Germinal center (tissue), 1 donor: ENCODE measurements at places on chromosomes 11 and 22.
A peak's percentile ranks its signal among the peaks of the same experiment; 100 is the strongest.

DNA sequence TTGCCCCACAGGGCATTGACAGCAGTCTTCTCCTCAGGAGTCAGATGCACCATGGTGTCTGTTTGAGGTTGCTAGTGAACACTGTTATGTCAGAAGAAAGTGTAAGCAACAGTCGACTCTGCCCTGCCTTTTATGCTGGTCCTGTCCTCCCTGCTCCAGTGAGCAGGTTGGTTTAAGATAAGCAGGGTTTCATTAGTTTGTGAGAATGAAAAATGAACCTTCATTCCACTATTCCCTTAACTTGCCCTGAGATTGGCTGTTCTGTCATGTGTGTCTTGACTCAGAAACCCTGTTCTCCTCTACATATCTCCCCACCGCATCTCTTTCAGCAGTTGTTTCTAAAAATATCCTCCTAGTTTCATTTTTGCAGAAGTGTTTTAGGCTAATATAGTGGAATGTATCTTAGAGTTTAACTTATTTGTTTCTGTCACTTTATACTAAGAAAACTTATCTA is at the start of gene HBD:
HBD (minus strand) TSS at position 103 of the 454 bp plus-strand sequence; CDS start at position 53, 50 bp downstream.
- no peak for DNase-seq

DNA sequence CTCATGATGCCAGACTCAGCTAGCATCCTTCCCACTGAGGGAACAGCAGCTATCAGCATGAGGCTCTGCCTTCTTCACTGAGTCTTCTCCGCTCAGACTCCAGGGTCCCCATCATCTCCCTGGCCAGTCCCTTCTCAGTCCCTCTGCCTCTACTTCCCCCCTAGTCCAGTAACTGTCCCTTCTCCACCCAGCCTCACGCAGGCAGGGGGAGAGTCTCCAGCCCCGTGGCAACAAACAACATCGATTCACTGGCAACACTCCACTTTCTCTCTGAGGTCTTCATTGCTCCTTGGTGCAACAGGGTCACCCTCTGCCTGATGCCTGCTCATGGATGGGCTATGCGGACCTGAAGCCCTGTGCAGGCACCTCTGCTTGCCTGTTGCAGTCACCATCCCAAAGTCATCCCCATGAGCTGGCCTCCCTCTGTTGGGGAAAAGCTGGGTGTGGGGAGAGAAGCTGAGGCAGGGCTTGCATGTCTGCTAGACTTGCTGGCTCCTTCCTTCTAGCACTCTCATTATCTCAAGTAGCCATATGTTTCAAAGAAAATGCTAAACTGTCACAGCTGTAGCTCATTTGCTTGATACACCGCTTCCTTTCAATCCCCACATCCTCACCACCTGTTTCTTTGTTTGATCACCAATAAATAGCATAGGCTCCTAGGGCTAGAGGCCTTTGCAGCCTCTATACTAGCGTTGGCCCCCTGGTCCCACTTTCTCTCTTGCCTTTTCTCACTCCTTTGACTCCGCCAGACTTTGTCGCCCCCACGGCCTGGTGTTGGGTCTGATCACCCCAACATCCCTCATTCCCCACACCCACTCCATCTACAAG is 4.3 kb upstream of the BCR start:
- no peak for DNase-seq

DNA sequence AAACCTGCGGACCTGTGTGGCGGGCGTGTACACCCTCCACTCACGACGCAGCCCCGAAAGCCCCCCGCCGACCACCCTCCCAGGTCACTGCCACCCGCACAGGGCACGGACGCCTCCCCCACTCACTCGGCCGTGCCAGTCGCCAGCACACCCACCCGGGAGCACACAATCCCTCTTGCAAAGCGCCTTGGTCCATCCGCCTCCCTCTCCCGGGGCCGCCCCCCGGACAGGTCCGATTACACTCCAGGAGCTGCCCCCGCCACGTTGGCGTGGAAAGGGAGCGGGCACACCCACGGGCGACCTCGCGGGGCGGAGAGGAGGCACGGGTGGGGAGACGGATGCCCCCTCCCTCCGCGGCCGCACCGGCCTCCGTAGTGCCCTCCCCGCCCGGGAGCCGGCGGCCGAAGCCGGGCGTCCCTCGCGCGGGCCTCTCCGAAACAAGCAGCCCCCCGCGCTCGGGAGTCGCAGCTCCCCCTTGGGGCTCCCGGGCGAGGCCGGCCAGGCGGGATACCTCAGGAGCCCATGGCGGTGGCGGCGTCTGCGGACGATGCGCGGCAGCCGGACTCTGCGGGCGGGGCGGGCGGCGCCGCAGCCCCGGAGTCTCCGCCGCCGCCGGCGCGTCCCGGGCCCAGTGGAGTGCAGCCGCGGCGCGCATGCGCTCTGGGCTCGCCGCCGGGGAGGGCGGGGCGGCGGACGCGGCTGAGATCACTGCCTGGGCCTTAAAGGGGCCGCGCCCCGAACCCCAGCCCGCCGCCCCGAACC is at the start of gene TMEM184B:
TMEM184B (minus strand) TSS at position 638 of the 762 bp plus-strand sequence. CDS start 25,049 bp downstream, outside the sequence.
- peak; percentile 93 for DNase-seq

- DNase-seq, result no peak
Measured at GRCh38 chr22:26923531-26923930, 266.1 kb downstream of the MIAT start.
